ENCODE measurements at places on chromosomes 1 and 21.
A peak's percentile ranks its signal among the peaks of the same experiment; 100 is the strongest.

DNA sequence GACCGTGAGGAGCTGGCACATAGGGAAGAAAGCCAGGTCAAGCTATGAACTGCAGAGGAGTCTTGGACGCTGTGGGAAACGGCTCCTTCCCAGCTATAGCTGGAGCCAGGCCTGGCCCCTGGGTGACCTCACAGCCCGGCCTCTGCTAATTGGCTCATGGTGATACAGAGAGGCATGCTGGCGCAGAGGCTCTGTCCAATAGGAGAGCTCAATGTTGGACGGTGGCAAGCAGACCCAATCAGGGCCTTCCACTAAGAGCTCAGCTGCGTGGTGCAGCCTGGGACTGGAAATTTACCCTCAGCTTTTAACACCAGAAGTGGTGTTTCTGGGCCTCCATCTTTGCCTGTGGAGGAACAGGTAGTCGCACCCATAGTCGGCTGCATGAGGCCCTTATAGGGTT is 64.4 kb upstream of the GRHL3 start:
- H3K36me3 ChIP-seq = no peaks in the 10 kb centered on the region
- H3K4me3 ChIP-seq = no peak overlapping the region
- DNase-seq = no peak
- H3K4me1 ChIP-seq = no peaks in the 10 kb centered on the region

DNA sequence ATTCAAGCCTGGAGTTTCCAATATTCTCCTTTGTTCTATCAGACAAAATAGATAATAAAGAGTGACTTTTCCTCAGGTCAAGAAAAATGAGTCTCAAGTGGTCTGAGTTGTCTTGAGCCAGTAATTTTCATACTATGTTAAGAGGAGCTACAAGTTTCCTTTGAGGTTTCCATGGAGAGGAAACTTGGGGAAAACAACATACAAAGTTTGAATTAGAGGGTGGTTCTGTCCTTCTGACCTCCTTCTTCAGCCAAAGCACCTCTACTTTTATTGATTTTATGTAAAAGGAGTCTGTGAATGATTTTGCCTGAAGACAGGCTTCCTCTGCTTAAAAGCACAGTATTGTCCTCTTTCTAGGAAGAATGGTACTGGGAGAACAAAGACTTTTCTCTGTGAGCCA is 497.2 kb upstream of the PKN2 start:
- no peaks in the 10 kb centered on the region for H3K36me3 ChIP-seq
- no peaks in the 10 kb centered on the region for H3K27me3 ChIP-seq
- DNase-seq = no peak
- no peaks in the 10 kb centered on the region for H3K4me1 ChIP-seq
- no peak overlapping the region for H3K27ac ChIP-seq

GRCh38 chr1:109906160-109906838 is 4.3 kb upstream of the CSF1 start:
- no peak overlapping the region for H3K4me3 ChIP-seq
- no peak for DNase-seq

GRCh38 chr1:51302270-51302669 is 28.1 kb downstream of the TTC39A start:
- H3K4me3 ChIP-seq = no peak overlapping the region
- H3K27ac ChIP-seq = no peak overlapping the region
- H3K4me1 ChIP-seq = no peaks in the 10 kb centered on the region
- DNase-seq = no peak
- H3K27me3 ChIP-seq = no peaks in the 10 kb centered on the region
- no peaks in the 10 kb centered on the region for H3K36me3 ChIP-seq

DNA sequence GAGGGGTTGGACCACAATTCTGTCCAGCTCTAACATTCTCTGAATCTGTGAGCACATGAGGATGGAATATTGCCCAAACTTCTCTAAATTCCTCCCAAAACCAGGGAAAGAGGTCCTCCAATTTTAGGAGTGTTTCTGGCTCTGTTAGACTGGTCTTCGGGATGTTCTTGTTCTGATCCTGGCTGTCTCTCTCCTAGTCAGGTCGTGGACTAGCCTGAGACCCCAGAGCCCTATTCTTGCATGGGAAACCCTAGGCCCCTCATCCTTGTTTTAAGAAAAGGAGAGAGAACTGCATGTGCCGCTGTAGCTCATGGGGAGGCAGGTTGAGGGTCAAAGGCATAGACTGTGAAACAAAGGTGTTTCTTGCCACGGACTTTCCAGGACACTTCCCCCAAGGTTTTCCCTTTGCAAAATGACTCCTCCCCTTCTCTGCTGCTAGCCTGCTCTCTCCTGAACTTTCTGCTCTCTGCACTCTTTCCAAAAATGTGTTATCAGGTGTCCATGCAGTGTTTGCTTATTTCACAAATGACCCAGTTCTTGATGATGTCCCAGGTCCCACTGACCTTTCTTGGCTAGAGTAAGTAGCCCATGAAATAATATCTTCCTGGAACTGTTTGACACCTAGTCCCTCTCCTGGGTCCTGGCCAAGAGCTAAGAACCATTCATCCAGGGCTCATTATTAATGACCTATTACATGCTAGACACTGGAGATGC is 29.3 kb upstream of the RD3 start:
- H3K27ac ChIP-seq = no peak overlapping the region
- H3K36me3 ChIP-seq = no peaks in the 10 kb centered on the region
- H3K4me1 ChIP-seq = no peaks in the 10 kb centered on the region
- no peak overlapping the region for H3K4me3 ChIP-seq

GRCh38 chr21:42409366-42409765 is 5.7 kb downstream of the UBASH3A start:
- no peak overlapping the region for H3K4me3 ChIP-seq
- no peak for DNase-seq
- H3K4me1 ChIP-seq = no peaks in the 10 kb centered on the region
- H3K27ac ChIP-seq = no peak overlapping the region

GRCh38 chr21:44496564-44497550 is 41.5 kb downstream of the LRRC3 start:
- no peak for DNase-seq
- H3K36me3 ChIP-seq = no peaks in the 10 kb centered on the region
- H3K27me3 ChIP-seq = peaks cover 18% of the 10 kb centered on the region
- no peaks in the 10 kb centered on the region for H3K4me1 ChIP-seq
- no peak overlapping the region for H3K27ac ChIP-seq

DNA sequence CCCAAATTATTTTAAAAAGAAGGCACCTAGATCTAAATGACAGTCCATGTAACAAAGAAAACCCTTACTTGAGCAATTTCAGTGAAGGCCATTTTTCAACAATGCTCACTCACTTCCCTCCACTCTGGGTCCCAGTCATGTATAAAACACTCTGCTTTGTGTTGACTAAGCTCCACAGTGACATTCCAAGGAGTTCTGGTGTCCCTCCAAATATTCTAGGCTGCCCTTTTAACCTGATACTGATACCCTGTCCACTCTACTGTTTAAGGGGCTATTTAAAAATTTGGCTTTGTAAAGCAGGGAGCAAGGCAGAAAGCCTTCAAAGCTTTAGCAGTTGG is 73.6 kb downstream of the GNG12 start:
- H3K27me3 ChIP-seq = no peaks in the 10 kb centered on the region
- H3K4me1 ChIP-seq = peaks cover 21% of the 10 kb centered on the region
- H3K36me3 ChIP-seq = no peaks in the 10 kb centered on the region
- H3K27ac ChIP-seq = peak overlapping the region; percentile 66
- H3K4me3 ChIP-seq = no peak overlapping the region
- no peak for DNase-seq

GRCh38 chr1:198977909-198978308 is 339.1 kb downstream of the PTPRC start:
- no peak overlapping the region for H3K27ac ChIP-seq
- no peak overlapping the region for H3K4me3 ChIP-seq
- H3K36me3 ChIP-seq = no peaks in the 10 kb centered on the region
- no peaks in the 10 kb centered on the region for H3K27me3 ChIP-seq
- H3K4me1 ChIP-seq = no peaks in the 10 kb centered on the region

- H3K4me3 ChIP-seq = peak overlapping the region; percentile 24
- no peak for DNase-seq
- H3K4me1 ChIP-seq = peaks cover 62% of the 10 kb centered on the region
Measured at GRCh38 chr1:56573311-56573710, 6.1 kb downstream of the PLPP3 start.

DNA sequence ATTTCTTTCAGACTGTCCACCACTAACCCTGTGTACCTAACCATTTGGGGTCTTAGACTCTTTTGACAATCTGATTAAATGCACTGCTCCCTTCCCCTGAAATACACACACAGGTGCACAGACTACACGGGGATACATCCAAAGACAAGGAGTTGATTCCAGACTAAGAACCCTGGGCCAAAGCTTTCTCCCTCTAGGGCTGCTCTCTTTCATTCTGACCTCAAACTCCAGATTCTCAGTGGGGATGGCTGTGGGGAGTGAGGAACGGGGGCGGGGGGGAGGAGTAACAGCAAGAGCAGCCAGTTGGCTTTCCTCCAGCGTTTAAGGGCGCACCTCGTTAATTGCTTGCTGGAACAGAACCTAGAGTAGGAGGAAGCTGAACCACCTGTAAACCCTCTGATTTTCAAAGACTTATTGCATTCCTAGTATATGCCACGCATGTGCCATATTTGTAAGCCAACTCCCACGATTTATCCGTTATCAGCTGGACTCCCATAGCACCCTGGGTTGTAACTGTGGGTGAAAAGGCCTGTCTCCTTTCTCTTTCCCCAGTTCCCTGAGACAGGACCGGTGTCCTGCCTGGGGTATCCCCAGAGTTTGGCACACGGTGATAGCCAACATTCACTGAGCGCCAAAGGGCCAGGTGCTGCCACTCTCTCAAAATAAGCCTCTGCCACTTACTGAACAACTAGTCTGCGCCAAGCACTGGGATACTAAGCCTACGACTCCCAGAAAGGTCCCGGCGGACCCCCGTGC is 920 bp downstream of the MTHFR start:
- H3K27ac ChIP-seq = peak overlapping the region; percentile 99
- DNase-seq = no peak
- H3K27me3 ChIP-seq = no peaks in the 10 kb centered on the region
- peaks cover 45% of the 10 kb centered on the region for H3K4me1 ChIP-seq

DNA sequence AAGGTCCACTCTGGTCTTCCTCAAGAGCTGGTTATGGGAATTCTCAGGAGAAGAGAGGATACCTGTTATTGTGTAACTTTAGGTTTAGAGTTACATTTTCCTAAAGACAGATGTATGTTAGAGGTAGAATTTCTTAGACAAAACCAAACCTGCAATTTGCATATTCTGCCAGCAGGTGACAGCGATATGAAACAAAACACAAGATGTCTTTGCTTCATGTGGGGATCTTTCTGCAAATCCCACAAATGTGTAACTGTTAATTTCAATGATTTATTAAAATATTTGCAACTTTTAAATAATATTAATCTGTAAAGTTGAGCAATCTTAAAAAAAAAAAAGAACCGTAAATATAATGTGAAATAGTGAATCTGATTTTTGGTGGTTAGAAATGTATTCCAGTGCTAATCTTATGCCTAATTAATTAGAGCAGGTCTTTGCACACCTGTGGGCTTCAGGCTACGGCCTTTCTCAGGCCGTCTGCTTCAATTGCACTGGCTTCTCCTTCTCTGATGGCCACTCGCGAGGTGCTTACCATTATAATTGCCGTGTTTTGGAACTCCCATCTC is 33.4 kb downstream of the FAM78B start:
- no peaks in the 10 kb centered on the region for H3K4me1 ChIP-seq
- H3K4me3 ChIP-seq = no peak overlapping the region
- no peak for DNase-seq
- H3K36me3 ChIP-seq = no peaks in the 10 kb centered on the region
- H3K27me3 ChIP-seq = no peaks in the 10 kb centered on the region

DNA sequence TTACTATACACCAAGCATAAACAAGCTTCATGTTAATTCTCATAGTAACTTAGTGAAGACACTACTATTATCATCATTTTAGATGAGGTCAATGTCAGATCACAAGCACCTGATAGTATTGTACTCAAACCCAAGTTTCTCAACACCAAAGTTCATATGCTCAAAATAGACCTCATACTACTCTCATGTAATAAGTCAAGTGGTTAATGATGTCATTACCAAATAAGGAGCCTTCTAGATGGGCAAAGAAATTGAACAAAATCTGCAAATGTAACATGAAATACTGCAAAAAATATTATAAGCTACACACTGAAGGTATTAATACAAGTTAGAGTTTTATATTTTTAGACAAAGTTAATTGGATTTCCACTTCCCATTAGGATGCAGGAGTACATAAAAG is 144.0 kb upstream of the CHRM3 start:
- H3K36me3 ChIP-seq = no peaks in the 10 kb centered on the region
- no peak for DNase-seq
- no peaks in the 10 kb centered on the region for H3K27me3 ChIP-seq
- H3K4me1 ChIP-seq = no peaks in the 10 kb centered on the region
- no peak overlapping the region for H3K27ac ChIP-seq

GRCh38 chr1:1157914-1158710 is 15.6 kb upstream of the TTLL10 start:
- DNase-seq = peak; percentile 43
- H3K4me1 ChIP-seq = peaks cover 10% of the 10 kb centered on the region
- H3K4me3 ChIP-seq = peak overlapping the region; percentile 72
- peak overlapping the region; percentile 81 for H3K27ac ChIP-seq
- no peaks in the 10 kb centered on the region for H3K36me3 ChIP-seq

DNA sequence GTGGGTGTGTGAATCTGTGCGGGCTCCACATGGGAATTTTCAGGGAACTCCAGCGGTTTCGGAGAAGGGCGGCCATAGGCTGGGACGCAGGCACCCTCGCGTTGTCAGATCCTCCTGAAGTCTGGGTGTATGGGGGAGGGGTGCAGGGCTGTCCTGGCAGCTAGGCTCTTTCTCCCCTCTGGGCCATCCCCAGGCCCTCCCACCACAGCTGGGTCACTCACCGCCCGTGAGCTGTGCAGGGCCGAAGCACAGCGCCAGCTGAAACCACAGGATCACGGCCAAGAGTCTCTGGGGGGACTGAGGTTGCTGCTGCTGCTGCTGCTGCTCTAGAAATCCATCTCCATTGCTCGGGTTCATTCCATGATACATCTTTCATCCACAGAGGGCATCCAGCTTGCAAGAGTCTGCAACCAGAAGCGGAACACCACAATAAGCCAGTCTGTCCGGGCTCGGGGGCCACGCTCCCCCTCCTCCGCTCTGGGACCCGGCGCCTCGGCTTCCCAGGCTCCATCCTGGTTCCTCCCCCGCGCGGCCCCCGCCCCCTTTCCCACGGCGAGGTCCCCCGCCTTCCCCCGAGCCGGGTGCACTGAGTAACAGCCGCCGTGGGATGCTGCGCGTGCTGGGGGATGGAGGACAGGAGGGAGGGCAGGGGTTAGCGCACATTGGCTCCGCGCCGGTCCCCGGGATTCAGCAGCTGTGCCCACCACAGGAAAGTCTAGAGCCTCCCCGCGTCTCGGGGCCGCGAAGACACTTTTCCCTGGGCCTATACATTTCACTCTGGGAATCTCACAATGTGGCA is 720 bp downstream of the SUSD4 start:
- H3K4me1 ChIP-seq = peaks cover 7% of the 10 kb centered on the region
- no peak overlapping the region for H3K27ac ChIP-seq
- H3K4me3 ChIP-seq = peak overlapping the region; percentile 68
- H3K27me3 ChIP-seq = no peaks in the 10 kb centered on the region
- DNase-seq = peak; percentile 30
